ENCODE measurements at places on chromosomes 1 and 21.

DNA sequence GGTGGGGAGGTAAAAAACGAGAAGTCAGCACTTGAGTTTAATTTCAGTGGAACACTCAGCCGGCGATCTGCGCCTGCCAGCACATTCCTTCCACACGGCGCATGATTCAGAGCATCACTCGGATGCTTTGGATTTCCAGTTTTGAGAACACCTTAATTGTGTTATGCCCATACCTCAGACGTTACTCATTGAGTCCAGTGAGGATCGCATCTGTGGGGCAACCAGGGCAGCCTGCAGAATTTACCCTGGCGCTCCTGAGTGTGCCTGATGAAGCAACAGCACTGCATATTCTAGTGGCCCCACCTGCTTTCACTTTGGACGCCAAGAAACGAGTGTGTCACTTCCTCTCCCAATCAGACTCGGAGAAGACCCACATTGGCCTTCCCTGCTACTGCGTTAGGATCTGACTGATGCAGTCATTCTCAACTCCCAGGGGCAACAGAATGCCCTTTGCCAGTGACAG, 19.9 kb downstream of the FAM89A start:
- DNase-seq, result no peak

DNA sequence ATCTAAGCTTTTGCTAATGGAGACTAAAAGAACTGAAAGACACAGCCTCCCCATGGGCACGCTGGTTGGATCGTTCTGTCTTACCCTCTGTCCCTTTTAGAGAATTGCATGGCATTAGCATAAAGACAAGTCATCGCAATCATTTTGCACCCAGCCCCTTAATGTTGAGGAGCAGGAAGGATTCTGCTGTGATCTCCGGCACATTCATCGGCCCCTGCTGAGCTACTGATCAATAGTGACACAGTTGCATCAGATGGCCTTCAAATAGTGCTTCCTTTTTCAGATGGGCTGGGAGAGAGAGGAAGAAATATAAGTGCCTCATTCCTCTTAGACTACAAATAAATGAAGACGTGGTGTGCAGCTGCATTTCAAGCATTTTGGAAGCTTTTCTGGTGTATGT, 75.4 kb downstream of the NOS1AP start:
- DNase-seq, result no peak

GRCh38 chr1:226737819-226738420, 1.2 kb downstream of the ITPKB start:
- DNase-seq, result no peak

GRCh38 chr21:39637197-39637970, 24.6 kb downstream of the B3GALT5 start:
- DNase-seq, result no peak

GRCh38 chr1:46520063-46520911, 30.7 kb downstream of the DMBX1 start:
- DNase-seq, result no peak

GRCh38 chr21:15022608-15023261, 42.1 kb downstream of the NRIP1 start:
- no peak for DNase-seq

DNA sequence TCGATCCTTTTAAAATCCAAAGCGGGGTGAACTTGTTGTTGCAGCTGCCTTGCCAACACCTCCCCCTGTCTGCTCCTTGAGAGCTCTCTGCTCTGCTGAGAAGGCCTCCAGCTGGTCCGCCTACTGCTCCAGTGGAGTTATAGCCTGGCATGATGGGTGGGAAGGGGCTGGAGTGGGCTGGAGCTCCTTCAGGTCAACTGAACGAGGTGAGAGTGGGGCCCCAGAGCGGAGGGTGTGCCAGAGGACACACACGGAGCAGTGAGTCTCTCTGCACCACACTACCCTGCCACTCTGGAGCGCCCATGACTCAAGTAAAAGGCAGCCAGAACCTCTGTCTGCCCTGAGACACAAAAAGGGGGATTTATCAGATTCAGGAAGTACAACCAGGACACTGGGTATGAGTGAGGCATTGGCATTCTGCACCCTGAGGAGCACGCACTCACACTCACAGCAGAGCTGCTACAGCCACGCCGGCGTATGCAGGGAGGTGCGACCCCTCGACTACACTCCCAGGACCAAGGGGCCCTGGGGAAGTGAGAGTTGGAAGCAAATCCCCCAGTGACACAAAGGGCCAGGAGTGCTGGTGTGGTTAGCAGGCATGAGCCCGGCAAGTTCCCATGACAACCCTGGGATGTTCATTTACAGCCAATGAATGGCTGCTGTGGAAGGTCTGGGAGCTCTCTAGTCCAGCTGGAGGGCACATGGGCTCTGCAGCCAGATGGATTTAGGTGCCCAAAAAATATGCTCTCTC, 28.0 kb upstream of the EVA1B start:
- DNase-seq, result no peak

GRCh38 chr1:21157054-21157453, 19.6 kb downstream of the EIF4G3 start:
- no peak for DNase-seq

DNA sequence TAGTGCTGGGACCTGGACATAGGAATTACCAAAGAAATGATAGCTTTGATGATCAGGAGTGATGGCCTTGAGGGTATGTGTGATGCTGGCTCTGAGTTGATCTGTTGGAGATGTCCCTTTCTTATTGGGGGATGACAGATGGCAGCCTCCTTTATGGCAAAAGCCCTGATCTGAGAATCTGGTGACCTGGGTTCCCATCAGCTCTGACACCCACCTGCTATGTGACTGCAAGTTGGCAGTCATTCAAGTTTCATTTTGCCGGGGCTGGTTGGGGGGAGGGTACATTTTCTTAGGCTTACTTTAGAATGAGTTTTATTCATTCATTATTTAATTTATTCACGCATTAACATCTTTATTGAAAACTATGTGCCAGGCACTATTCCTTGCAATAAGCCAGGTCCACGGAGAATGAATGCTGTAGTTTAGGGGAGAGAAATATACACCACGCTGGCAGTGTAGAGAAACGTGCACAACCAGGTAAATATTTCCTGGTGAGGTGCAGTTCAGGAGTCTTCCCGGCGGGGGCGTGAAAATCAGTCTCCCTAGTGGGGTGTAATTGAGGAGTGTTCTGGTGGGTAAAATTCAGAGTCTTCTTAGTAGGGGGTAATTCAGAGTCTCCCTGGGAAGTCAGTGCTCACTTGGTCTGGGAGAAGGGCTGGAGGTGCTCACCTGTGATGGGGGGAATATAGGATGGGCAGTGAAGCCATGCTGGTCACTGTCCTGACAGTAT, 401.3 kb downstream of the CAMTA1 start:
- no peak for DNase-seq

DNA sequence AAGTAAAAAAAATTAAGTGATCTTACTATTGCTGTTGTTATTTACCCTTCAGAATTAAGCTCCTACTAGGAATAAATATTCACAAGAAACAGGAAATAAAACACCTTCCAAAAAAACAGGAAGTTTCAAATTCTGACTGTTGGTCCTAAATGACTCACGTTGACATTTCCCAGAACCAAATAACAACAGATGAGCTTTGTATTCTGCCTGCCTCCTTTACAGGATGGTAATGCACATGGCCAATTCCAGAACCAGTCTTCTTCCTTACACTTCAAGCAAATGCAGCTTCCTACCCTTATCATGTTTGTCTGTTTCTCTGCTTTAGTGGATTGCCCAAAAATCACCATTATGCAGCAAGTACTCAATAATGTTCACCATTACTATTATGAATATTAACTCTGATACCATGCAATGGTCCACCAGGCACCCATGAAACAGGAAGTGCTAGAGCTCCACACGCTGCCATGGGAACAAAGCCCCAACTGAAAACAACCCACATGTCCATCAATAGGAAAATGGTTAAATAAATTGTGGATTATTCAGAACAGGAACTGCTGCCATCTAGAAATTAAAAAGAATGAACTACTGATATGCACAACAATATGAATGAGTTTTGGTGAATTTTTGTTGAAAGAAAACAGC, 8.9 kb downstream of the CASP9 start:
- DNase-seq, result no peak

- DNase-seq, result peak; percentile 71
Measured at GRCh38 chr1:89483010-89483756, 41.4 kb upstream of the LRRC8B start.

DNA sequence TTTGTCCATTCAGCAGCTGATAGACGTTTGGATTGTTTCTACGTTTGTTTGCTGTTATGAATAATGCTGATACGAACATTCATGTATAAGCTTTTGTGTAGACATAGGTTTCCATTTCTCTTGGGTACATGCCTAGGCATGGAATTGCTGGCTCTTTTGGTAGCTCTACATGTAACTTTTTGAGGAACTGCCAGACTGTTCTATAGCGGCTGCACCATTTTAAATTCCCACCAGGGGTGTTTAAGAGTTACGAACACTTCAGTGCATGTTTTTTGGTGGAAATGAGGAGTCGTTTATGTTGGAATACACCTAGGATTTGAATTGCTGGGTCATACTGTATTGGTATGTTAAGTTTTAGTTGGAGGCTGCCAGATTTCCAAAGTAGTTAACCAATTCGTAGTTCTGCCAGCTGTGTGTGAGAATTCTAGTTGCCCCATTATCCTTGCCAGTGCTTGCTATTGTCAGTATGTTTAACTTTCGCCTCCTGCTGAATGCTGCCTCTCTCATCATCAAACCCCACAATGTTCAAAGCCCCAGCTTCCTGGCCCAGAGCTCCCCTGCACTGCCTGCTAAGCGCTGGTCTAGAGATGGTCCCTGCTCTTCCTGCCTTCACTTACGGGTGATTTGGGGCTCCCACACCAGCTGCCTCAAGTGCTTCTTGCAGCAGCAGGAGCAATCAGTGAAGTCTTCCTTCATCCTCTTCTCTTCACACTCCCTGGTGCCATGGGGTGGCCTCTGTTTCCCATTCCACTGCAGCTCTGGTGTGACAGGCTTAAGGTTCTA, 81.0 kb downstream of the MAN1C1 start:
- peak; percentile 15 for DNase-seq

DNA sequence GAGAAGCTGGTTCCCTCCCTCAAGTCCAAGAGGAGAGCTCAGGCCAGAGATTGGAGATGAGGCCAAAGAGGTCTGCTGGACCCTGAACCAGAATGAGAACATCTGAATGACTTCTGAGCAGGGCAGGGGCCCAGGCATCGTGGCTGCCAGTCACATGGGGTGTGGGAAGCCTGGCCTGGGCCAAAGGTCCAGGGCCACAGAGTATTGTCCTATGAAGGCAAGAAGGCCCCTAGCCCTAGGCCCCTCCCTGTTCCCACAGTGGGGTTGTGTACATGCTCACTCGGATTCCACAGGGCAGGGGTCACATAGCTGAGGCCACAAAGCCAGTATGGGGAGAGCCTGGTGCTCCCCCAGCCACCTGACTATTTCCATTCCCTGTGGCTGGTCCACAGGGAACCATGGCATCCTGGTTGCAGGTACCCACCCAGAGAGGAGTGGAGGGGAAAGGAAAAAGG, 18.5 kb upstream of the SLC1A7 start:
- no peak for DNase-seq

GRCh38 chr1:201939148-201939547, 7.2 kb downstream of the LMOD1 start:
- no peak for DNase-seq

GRCh38 chr1:230124186-230125128, 57.4 kb downstream of the GALNT2 start:
- DNase-seq, result no peak

GRCh38 chr1:162943622-162944021, 82.6 kb upstream of the CCDC190 start:
- no peak for DNase-seq

- DNase-seq, result no peak
Measured at GRCh38 chr1:5250336-5250735, 595.9 kb downstream of the AJAP1 start.

GRCh38 chr1:201598396-201598795, 59.5 kb downstream of the NAV1 start:
- no peak for DNase-seq

DNA sequence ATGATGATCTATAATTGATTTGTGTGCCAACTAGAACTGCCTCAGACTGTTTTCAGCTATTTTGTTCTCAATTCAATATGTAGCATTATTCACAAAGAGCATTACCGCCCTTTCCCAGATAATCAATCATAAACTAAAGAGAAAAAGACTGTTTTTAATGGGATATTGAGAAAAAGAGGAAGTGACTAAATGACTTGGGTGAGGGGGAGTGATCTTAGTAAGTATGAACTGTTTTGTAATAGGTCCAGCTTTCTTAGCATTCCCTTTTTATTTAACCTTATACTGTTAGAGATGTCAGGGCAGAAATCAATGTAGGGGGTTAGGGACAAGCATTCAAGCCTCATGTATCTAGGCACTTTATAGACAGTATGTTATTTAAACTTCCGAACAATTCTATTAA, 157.8 kb upstream of the DPYD start:
- DNase-seq, result no peak

DNA sequence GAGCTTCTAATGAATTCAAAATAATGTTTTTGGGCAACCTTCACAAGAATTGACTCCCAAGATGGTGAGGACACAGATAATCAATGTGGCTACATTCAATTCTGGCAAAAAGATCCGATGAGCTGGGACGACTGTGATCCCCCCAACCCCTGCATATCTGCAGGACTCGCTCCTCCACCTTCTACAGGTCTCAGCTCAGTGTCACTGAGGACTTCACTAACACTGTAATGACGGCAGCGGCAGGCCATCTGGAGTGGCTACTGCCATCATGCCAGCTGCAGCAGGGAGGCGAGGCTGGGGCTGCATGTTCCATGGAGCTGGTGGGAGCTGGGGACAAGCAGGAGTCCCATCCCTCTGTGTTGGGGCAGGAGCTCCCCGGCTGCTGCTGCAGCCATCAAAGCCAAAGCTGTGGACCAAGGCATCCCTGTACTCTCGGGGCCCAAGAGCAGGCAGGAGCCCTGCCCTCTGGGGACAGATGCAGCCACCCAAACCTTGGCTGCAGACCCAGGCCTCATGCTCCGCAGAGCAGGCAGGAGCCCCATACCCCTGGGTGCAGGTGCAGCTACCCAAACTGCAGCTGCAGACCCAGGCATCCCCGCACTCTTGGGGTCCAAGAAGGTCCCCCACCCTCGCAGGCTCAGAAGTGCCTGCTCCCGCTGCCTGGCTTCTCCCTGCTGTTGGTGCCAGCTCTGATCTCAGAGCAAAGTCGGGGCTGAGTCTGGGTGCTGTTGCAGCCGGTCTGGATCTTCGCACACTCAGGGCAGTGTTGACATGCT, 12.2 kb upstream of the DHRS3 start:
- no peak for DNase-seq

DNA sequence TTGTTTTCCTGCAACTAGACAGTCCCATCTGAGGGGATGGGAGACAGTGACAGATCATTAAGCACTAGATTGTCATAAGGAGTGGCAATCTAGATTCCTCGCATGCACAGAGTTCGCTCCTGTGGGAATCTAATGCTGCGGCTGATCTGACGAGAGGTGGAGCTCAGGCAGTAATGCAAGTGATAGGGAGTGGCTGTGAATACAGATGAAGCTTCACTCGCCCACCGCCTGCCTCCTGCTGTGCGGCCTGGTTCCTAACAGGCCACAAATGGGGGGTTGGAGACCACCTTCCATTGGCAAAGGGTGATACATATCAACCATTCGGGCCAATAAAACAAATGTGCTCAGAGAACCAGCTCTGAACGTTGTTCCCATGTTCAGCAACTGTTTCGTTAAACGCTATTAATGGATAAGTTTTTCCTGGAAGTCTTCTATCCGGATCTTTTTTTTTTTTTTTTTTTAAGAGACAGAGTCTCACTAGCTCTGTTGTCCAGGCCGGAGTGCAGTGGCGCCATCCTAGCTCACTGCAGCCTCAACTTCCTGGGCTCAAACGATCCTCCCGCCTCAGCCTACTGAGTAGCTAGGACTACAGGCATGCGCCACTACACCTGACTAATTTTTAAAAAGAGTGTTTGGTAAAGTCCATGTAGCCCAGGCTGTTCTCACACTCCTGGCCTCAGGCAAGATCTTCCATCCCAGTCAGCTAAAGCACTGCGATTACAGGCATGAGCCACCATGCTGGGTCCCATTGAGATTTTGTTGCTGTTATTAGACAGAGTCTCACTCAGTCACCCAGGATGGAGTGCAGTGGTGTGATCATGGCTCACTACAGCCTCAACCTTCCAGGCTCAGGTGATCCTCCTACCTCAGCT, 8.7 kb upstream of the RSRP1 start:
- no peak for DNase-seq

Data from naive thymus-derived CD8-positive, alpha-beta T cell (primary cell).